Gastroesophageal sphincter (tissue), 4 donors: ENCODE measurements at places on chromosomes 11 and 22.

DNA sequence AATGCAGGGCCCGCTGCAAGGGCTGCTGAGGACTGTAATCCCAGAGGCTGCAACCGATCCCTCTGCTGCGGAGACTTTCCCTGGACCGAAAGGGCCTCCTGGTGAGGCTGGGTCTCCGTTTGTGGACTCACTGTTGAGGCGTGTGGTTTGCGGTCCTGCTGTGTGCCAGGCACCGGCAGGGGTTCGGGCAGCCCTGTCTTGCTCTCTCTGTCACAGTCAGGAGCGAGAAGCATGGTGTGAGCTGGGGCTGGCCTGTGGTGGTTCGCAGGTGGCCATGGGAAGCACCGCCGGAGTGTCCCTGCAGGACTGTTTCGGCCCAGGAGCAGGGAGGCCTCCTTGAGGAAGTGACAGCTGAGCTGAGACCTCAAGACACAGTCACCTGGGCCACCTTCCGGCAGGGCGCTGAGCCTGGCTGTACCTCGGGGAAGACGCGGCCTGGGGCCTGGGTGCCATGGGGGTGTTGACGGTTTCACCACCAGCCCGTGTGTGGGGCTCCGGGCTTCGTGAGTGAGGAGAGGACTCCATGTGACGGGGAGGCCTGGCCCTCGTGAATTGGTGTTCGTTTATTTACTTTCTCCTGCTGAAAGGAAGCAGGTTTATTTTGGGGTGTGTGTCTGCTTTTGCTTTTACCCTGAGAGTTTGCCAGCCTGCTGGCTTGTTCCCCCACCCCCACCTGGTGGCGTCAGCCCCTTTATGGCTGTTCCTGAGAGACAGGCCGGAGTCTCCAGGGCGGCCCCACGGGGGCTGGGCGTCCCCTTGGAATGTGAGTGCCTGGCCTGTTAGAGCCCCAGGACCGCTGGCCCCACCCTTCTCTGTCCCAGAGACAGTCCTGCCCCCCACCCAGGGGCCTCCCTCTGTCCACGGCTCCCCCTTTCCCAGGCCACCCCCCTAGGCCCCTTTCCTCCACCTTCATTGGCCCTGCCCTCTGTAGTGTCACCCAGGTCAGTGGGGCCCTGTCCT, 122.5 kb downstream of the KCNQ1OT1 start:
- no peak for ATAC-seq

DNA sequence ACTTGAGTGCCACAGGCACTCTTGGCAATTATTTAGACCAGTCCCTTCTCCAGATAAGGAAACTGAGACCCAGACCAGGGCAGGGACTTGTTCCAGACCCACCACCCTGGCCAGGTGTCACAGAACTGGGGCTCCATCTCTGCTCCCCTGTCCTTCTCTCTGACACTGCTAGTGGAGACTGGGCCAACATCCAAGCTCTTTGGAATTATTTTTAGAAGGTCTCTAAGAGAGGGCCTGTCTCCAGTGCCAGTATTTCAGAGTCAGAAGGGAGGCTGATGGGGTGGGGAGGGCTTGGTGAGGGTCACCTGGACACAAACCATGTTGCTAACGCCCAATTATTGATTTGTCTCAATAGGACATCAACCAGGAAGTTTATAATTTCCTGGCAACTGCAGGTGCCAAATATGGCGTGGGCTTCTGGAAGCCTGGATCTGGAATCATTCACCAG, 32.7 kb downstream of the POLR3H start:
- ATAC-seq, result no peak

DNA sequence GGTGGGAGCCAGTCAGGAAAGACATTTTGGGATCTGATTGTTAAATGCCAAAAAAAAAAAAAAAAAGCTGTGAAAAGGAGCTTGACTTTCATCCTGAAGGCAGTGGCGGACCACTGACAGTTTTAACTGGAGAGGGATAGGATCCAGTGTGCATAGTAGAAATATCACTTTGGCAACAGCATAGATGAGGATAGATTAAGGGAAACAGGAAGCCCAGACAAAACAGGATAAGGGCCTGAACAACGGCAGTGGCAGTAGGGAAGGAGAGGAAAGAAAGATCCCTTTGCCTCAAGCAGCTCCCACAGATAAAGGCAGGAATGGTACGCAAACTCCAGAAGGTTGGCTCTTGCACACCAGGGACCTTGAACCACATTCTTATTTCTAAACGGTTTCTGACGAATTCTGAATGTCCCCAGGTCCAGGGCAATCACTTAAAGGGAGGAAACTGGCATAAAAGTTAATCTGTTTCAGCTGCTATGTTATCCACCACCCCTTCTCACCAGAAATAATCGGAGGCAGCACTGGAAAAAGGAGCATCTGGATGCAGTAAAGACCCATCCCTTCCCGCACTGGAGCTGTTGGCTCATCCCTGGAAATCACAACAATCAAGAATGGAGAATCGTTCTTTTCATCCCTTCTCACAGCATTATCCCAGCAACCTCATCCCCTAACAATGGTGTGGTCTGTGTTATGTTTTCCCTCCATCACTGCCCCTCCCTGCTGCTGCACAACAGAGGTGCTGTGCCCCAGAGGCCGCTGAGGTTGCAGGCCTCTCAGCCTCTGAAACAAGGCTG, 99.1 kb downstream of the GAB2 start:
- ATAC-seq, result no peak

- no peak for ATAC-seq
Observed at GRCh38 chr11:69130654-69131053, 25.1 kb upstream of the SMIM38 start.

- ATAC-seq, result no peak
Observed at GRCh38 chr22:35977136-35977535, 51.5 kb downstream of the RBFOX2 start.

- peak; percentile 33 for ATAC-seq
Observed at GRCh38 chr11:3169255-3170043, 4.3 kb upstream of the OSBPL5 start.
